ENCODE measurements at places on chromosomes 13 and 19. TPM values are rescaled to one million over a fixed set of nuclear protein-coding genes. Genes with fewer than 3 reads are reported as not detected.
A peak's percentile ranks its signal among the peaks of the same experiment; 100 is the strongest.

DNA sequence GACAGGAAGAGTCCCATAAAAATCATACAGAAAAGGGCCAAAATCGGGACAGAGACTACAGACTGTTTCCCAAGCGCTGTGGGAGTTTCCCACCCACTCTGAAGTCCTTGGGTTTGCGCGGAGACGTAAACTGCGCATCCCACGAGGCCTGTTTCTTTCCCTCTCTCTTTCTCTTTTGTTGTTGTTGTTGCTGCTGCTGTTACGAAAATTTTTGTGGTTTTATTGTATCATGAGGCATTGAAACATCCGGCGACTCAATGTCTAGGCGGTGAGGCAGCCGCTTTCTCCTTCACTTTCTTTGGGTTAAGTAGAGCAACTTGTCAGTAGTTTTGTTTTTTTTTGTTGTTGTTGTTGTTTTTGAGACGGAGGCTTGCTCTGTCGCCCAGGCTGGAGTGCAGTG lies 1.6 kb upstream of the PPP1R12C start:
- no peak for DNase-seq

DNA sequence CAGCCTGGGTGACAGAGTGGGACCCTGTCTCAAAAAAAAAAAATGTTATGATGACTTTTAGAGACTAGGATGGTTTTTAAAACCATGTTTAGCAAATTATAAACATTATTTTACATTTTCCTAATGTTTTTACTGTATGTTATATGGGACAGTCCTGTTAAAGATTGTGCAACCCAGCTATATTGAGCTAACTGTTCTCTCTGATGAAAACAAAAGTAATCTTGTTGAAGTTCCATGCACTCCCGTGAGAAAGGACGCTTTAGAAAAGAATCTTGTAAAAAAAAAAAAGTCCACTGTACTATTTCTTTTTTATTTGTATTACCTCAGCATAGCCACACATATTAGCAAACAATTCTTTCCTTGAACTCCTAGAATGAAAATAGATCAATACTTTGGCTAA lies 451.2 kb downstream of the DCT start:
- no peak for DNase-seq

- DNase-seq: peak; percentile 34
These were observed 12.7 kb upstream of the LILRA2 start for GRCh38 chr19:54560881-54561385.

ZNF729 gene
- total RNA-seq: not detected

GRCh38 chr13:76884907-76885202 lies 1.4 kb downstream of the KCTD12 start:
- no peak for DNase-seq

DNA sequence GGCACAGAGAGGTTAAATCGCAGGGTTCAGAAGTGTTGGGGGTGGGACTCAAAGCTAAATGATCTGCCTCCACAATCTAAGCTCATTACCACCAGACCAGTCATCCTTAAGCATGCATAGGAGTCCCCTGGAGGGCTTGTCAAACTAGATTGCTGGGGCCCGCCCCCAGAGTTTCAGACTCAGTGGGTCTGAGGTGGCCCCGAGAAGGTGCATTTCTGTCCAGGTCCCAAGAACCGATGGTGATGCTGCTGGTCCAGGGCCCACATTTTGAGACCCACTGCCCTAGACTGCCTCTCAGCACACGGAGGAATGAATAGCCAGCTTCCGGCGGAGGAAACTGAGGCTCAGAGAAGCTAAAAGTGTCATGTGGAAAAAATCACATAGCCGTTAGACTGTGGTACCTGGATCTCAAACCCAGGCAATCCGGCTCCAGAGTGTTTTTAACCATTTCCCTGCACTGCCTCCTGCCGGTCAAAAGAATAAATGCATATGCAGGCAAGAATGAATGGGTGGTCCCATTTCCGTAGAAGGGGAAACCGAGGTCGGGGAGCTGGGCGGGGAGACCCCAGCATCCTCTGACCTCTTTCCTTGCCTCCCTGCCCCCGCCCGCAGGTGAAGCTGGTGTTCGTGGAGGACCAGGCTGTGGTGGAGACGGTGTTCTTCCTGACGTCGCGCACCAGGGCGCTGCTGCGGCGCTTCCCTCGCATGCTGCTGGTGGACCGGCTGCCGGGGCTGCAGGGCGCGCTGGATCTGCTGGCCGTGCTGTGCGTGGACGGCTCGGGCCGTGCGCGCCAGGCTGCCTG lies 23.8 kb downstream of the ZSWIM9 start:
- DNase-seq: no peak

DNA sequence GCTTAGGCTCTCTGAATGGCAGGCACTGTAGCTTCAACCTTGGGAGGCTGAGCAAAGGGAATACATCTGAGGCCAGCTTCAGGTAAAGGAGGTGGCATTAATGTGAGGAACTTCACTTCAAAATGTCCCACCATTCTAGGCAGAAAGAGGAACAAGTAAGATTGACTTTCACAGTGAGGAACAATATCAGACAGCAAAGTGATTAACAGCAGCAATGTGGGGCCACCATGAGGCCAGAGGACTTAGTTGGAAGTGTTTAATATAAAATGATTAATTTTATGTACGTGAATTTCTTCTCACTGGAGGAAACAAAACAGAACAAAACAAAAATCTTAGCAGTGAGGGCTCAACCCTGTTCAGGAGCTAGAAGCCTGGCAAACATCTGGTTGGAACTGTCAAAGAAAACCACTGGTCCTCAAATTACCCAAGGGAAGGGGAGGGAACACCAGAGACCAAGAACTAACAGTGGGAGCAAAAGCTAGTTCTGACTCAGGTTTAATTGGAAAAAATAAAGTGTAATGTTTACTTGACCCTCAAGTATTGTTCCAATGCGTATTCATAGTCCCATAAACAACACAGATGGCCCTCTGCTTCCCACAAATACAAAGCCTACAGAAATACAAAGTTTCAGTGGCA lies 43.9 kb upstream of the FRY start:
- no peak for DNase-seq

RASAL3 gene
- not detected for total RNA-seq

- no peak for DNase-seq
These were observed 4.8 kb upstream of the NFIX start for GRCh38 chr19:12990431-12990830.

GRCh38 chr13:36848199-36848982 lies 29.4 kb downstream of the RFXAP start:
- DNase-seq: peak; percentile 6

- DNase-seq: no peak
These were observed 19.6 kb downstream of the ALG5 start for GRCh38 chr13:36979361-36980050.

DNA sequence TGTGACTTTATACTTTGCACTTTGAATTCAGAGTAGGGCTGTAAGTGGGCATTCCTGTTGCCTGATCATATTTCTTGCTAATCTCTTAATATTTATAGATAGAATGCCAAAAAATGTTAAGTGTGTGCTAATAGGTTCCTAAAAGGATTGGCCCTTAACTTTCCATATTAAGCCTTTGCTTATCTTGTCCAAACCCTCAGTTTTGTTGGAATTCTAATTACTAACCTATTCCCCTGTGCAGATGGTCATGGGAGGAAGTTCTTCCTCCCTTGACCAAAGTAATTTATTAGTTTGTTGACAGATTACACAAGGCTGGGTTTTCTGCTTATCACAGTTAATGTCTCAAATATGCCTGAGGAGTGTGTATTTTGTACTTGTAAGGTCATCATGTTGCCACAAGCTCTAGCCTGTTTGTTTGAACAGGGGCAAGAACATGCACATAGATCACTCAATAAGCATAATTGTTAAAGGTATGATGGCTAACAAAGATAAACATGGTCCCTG lies 541.1 kb upstream of the SPRY2 start:
- DNase-seq: peak; percentile 25

GRCh38 chr19:13012690-13013608 lies 17.7 kb downstream of the NFIX start:
- peak; percentile 65 for DNase-seq

GAS6 gene
- total RNA-seq: 30.7 TPM

GRCh38 chr13:42331009-42331408 lies 59.1 kb downstream of the AKAP11 start:
- no peak for DNase-seq

All from A172 (cell line).